Glomerular endothelial cell (primary cell): ENCODE measurements at places on chromosomes 3 and 15. TPM values are rescaled to one million over a fixed set of nuclear protein-coding genes. Genes with fewer than 3 reads are reported as not detected.

Gene THRB
- total RNA-seq = 0.06 and 1.6 TPM in 2 replicates

Gene SST
- not detected in 2 replicates for total RNA-seq

Gene FANCD2OS
- not detected in 2 replicates for total RNA-seq

Gene CCDC80
- total RNA-seq = 7.6 and 16.2 TPM in 2 replicates
